T-cell (primary cell): ENCODE measurements at places on chromosomes 16 and 17.

GRCh38 chr17:40515491-40516041 is 14.1 kb upstream of the TNS4 start:
- DNase-seq = peak; percentile 26

DNA sequence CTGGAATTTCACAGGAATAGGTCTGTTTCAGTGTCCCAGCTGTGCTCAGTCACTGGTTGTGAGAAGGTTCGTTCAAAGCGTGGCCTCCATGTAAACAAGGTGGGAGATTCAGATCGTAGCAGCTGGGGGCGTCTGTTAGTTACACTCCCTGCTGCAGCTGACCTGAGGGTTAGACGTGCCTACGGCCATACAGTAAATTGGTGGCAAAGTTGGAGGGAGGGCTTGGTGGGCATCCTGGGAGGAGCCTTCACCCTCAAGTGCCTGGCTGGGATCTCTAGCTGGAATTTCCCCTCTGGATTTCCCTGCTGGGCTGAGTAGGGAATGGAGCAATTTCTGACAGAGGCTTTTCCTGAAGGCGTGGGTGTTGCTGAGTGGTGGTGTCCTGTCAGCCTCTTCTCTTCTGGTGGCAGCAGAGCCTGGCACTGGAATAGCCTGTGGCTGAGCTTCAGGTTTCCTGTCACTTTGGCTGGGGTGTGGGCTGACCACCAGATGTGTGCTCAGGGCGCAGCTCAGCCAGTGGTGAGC is 6.4 kb downstream of the FCSK start:
- DNase-seq = no peak

DNA sequence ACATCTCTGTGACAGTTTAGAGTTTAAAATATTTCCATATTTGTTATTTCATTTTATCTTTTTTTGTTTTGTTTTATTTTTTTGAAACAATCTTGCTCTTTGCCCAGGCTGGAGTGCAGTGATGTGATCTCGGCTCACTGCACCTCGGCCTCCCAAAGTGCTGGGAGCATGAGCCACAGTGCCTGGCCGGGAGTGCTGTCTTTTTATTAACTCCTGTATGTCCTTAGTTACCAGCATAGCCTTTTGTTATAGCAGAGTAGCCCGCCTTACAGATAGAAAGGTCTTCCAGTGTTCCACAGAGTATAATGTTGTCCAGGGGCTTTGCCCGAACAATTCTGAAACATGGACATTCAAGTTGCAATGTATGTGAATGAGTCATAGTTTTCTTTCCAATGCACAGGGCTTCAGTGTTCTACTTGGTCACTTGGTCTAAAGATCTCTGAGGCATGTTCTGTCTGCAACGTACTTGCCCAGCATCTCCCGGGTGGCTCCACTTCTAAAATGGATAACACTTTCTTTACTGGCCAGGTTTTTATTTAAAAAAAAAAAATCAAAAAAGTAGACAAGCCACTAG is 125.6 kb downstream of the KCNJ18 start:
- DNase-seq = no peak

DNA sequence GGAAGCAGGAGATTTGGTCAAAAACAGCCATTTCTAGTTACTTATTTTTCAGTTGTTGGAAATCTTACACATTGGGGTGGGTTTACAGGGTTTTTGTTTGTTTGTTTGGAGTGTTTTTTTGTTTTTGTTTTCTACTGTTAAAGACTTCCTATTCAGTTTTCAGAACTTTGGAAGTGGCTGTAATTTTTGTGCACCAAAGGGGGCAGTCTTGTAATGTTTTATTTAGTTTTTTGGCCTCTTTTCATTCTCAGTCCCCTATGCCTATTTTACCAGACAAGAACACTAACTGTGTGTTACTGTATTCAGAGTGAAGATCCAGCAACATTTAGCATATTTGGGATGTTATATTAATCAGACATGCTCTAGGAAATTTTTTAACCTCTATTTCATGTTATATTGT is 20.6 kb downstream of the TPPP3 start:
- no peak for DNase-seq

GRCh38 chr17:18327093-18327492 is 12.0 kb downstream of the SMCR8 start:
- no peak for DNase-seq

DNA sequence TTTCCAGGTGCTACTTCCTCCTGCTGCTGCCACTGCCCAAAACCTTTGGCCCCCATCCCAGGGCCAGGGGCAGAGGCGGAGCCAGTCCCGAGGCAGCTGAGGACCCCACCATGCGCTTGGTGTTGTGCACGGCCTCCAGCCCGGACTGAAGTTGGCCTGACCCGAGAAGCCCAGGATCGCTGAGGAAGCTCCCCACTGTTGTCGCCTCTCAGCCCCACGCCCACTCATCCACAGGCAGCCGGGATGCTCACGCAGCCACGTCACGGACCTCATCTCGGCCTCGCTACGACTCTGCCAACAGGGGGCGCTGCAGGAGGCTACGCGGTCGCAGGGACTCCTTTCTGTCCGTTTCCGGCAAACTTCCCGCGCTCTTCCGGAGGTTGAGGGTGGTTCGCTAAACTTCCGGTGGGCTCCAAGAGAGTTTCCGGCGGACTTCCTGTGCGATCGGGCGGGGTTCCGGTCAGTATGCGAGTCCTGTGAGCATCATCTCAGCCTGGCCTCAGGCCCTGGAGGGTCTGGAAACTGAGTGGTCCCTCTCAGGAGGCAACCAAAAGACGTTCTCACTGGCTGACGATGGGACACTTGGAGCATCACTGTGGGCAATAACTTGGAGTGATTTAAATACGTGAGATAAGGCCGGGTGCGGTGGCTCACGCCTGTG is 12.4 kb downstream of the ZG16B start:
- DNase-seq = peak; percentile 61

GRCh38 chr17:80956321-80957190 is 35.1 kb upstream of the CHMP6 start:
- DNase-seq = no peak

DNA sequence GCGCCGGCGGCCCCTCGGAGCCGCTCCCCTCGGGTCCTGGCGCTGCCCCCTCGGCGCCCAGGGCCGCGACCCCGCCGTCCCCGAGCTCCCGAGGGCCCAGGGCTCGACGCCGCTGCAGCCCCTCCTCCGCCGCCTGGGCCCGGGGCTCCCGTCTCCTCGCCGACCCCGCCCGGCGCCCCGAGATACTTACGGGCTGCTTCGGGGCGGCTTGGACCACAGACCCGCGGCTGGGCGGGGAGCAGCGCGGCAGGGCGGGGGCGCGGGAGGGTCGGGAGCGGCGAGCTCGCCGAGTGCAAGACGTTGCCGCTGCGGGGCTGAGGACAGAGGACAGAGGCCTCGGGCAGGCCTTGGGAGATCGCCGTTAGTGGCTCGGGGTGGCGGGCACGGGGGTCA is 290 bp downstream of the TOB1 start:
- no peak for DNase-seq

- DNase-seq = peak; percentile 28
Observed at GRCh38 chr17:16428098-16428882, 12.9 kb downstream of the TRPV2 start.

DNA sequence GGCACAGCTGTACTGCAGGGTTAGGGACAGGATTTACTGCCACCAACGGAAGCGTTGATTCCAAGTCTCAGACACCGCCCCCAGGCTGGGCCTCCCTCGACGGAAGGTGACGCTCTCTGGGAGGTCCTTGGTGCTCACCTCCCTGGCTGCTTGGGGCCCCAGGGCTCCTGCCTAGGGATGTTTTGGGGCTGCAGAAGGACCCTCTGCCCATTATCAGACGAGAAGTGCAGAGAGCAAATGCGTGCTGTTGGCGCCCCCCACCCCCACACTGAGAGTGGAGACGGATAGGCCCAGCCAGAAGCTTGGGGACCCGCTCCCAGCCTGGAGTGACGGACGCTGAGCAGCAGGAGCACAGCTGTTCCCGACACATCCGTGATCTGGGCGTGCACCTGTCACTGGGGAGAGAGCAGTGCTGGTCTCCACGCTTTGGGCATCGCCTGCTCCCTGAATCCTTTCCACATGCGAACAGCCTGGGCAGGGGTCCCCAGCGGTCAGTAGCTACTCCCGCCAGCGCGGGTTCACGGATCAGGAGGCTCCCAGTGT is 5.1 kb upstream of the SOX8 start:
- DNase-seq = no peak

- DNase-seq = no peak
Observed at GRCh38 chr16:4176906-4177417, 60.7 kb upstream of the ADCY9 start.

DNA sequence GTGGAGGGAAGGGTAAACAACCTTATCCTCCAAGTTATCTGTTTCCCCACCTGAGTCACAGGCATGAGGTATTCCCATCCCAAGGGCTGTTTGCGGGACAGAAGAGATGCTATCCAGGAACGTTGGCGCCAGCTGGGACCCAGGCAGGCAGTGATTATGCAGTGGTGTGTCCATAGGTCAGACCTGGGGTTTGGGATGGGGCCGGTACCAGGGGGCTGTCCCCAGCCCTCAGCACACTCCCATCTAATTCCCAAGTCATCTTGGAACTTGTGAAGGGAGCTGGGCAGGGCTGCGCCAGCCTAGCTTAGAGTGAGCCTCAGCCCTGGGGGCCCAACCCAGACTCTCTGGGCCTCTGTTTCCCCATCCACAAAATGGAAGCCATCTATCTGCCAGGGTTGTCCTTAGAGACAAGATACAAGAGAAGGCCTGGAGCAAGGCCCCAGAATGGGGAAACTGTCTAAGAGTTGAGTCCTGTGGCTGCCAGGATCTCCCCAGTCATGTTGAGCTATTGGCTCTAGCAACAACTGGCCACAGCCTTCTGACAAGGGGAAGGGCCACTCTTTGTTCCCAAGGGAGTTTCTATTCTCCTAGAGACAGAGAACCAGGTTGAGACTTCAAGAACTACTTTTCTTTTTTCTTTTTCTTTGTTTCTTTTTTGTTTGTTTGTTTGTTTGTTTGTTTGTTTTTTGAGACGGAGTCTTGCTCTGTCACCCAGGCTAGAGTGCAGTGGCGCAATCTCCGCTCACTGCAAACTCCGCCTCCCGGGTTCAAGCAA is 9.8 kb upstream of the JUP start:
- no peak for DNase-seq
